ENCODE measurements at places on chromosomes 4 and X. TPM values are rescaled to one million over a fixed set of nuclear protein-coding genes. Genes with fewer than 3 reads are reported as not detected.

DNA sequence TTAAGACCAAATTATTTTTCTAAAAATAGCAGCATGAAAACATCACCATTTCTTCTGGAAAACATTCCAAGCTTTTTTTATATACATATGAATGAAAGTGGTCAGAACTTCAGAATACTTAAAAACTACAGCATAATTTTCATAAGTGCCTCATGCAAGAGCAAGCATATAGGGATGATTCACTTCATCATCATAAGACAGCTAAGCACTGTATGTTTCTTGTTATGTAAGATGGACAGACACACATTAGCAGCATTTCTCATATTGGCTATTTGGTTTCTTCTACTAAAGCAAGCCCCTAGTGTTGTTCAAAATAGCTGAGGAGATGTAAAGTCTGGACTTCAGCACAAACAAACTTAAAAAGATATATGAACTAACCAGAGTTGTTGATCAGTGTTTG, 213.1 kb upstream of the NOCT start:
- H3K4me1 ChIP-seq: no peaks in the 10 kb centered on the region
- H3K36me3 ChIP-seq: no peaks in the 10 kb centered on the region
- no peak overlapping the region for H3K4me3 ChIP-seq
- no peak overlapping the region for H3K27ac ChIP-seq
- H3K27me3 ChIP-seq: no peaks in the 10 kb centered on the region

ACSL1 gene
- total RNA-seq: 40.4 TPM

DNA sequence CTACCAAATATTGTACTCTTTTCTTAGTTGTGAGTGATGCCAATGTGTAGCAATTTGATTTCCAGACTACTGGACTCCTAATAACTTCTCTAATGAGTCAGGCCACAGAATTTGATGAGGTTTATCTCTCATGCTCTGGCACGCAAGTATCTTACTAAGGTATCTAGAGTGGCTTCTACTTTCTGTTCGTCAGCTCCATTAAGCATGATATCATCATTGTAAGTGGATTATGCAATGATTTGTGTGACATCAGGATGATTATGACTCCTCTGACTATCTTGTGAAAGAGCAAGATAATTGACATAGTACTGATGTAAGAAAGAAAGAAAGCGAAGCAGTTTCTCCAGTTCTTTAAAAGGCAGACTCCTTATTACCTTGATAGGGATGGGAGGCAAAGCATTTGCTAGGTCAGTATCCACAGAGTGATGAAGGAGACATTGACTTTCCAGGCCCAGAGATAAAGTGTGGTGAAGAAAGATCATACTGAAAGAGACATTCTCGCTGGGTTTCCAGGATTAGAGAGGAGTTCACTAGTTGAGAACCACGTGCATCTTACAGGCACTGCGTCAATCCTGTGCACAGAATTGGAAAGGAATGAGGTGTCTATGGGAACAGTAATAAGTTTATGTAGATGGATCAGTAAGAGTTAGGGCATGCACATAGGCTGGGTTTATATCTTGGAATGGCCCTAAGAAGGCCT, 161.9 kb upstream of the STK26 start:
- H3K27me3 ChIP-seq: no peaks in the 10 kb centered on the region
- H3K27ac ChIP-seq: no peak overlapping the region
- H3K4me3 ChIP-seq: no peak overlapping the region
- H3K4me1 ChIP-seq: no peaks in the 10 kb centered on the region

GRCh38 chr4:77619408-77619807, 13.8 kb downstream of the CXCL13 start:
- H3K4me1 ChIP-seq: no peaks in the 10 kb centered on the region
- H3K4me3 ChIP-seq: no peak overlapping the region
- H3K36me3 ChIP-seq: no peaks in the 10 kb centered on the region
- H3K27me3 ChIP-seq: no peaks in the 10 kb centered on the region

DNA sequence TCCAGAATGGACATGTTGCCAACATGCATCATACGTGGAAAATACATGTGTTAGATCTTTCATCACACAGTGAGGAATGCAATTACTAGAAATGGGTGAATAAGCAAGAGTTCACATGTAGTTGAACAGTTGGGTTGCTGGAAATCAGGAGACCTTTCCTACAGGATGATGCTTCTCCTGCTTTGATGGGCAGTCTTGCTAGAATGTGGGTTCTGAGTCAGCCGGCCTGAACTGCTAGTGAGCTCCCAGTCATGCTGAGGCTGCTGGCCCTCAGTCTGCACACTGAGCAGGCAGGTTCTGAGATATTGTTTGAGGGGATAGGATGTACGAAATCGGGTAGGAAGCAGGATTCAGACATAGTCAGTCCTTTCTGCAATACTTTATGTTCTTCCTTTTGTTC, 20.2 kb downstream of the MSL3 start:
- no peak overlapping the region for H3K4me3 ChIP-seq
- DNase-seq: no peak
- no peaks in the 10 kb centered on the region for H3K27me3 ChIP-seq
- H3K36me3 ChIP-seq: no peaks in the 10 kb centered on the region
- no peak overlapping the region for H3K27ac ChIP-seq

- no peak overlapping the region for H3K4me3 ChIP-seq
- no peak for DNase-seq
- no peaks in the 10 kb centered on the region for H3K4me1 ChIP-seq
- H3K36me3 ChIP-seq: no peaks in the 10 kb centered on the region
- H3K27ac ChIP-seq: no peak overlapping the region
These were observed 804.5 kb downstream of the C4orf33 start for GRCh38 chr4:129900430-129900953.

CRMP1 gene
- total RNA-seq: 5.0 TPM

GRCh38 chrX:16836371-16836770, 33.8 kb downstream of the RBBP7 start:
- peak overlapping the region; percentile 46 for H3K27ac ChIP-seq
- H3K27me3 ChIP-seq: no peaks in the 10 kb centered on the region
- no peak for DNase-seq
- H3K4me1 ChIP-seq: peaks cover 4% of the 10 kb centered on the region
- H3K4me3 ChIP-seq: no peak overlapping the region

- H3K4me1 ChIP-seq: peaks cover 11% of the 10 kb centered on the region
- H3K4me3 ChIP-seq: no peak overlapping the region
- H3K27ac ChIP-seq: peak overlapping the region; percentile 67
These were observed 57.9 kb downstream of the CLDN22 start for GRCh38 chr4:183261953-183262775.

DNA sequence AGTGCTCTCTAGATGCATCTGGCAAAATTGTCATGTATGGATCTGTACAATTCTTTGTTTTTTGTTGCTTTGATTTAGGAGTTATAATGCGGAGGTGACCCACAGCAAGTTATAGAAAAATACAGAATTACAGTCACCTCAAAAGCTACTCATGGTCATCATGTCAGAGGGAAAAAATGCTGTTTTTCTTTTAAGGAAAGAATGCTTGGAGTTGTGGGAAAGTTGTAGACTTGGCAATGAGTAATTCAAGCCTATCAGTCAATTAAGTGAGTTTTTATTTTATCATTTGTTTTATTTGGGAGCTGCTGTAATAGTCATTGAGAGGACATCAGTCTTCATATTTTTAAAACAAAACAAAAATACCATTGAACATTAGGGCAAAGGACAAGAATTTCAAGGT, 16.4 kb downstream of the FHL1 start:
- no peak for DNase-seq
- H3K4me3 ChIP-seq: no peak overlapping the region
- peaks cover 32% of the 10 kb centered on the region for H3K4me1 ChIP-seq
- H3K27me3 ChIP-seq: no peaks in the 10 kb centered on the region
- H3K36me3 ChIP-seq: no peaks in the 10 kb centered on the region
- peak overlapping the region; percentile 99 for H3K27ac ChIP-seq

DNA sequence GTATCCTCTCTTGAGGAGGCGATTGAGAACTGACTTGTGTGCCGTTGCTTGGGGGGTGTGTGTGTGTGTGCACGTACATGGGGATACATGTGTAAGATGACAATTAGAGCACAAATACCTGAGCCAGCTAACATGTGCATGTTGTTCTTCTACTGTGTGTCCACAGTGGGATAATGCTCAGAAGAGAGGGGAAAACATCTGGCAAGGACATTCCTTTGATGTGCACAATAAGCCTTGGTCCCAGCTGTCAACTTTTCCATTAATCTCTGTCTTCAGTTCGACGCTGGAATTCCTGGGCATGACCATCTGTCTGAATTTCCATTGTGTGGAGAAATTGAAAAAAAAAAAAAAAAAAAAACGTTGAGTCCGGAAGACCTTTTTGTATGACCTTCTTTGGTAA, 592.0 kb upstream of the GALNTL6 start:
- no peaks in the 10 kb centered on the region for H3K4me1 ChIP-seq
- no peak overlapping the region for H3K4me3 ChIP-seq
- no peaks in the 10 kb centered on the region for H3K27me3 ChIP-seq
- no peaks in the 10 kb centered on the region for H3K36me3 ChIP-seq

- no peak for DNase-seq
- no peak overlapping the region for H3K4me3 ChIP-seq
- H3K27ac ChIP-seq: no peak overlapping the region
- H3K36me3 ChIP-seq: no peaks in the 10 kb centered on the region
- H3K4me1 ChIP-seq: no peaks in the 10 kb centered on the region
These were observed 6.4 kb downstream of the SYP start for GRCh38 chrX:49193542-49193964.

DNA sequence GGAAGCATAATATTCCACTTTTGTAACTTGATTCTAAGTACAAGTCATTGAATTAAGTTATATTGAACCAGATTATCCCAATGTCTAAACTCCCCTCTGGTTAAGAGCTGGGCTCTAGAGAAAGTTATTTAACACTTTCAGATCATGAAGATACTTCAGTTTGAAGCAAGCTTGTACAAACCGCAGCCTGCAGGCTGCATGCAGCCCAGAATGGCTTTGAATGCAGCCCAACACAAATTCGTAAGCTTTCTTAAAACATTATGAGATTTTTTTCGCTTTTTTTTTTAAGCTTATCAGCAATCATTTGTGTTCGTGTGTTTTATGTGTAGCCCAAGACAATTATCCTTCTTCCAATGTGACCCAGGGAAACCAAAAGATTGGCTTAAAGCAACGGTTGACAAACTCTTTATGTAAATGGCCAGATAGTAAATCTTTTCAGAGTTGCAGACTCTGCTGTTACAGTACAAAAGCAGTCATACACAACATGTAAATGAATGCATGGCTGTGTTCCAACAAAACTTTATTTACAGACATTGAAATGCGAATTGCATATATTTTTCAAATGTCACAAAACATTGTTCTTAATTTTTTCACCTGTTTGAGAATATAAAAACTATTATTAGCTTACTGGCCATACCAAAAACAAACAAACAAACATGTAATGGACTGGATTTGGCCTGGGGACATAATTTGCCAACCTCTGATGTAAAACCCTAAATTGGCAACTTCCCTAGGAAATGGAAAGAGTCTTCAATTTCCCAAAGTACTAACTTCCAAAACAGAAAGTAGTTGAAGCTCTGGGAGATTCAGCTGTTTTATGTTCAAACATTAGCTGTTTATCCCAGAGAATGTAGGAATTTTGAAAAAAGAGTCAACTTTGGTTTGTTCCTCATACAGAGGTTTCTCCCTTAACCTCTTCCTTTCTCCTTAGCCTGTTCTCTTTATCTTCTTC, 201.1 kb upstream of the MBNL3 start:
- H3K27ac ChIP-seq: no peak overlapping the region
- no peaks in the 10 kb centered on the region for H3K27me3 ChIP-seq
- H3K36me3 ChIP-seq: no peaks in the 10 kb centered on the region

DNA sequence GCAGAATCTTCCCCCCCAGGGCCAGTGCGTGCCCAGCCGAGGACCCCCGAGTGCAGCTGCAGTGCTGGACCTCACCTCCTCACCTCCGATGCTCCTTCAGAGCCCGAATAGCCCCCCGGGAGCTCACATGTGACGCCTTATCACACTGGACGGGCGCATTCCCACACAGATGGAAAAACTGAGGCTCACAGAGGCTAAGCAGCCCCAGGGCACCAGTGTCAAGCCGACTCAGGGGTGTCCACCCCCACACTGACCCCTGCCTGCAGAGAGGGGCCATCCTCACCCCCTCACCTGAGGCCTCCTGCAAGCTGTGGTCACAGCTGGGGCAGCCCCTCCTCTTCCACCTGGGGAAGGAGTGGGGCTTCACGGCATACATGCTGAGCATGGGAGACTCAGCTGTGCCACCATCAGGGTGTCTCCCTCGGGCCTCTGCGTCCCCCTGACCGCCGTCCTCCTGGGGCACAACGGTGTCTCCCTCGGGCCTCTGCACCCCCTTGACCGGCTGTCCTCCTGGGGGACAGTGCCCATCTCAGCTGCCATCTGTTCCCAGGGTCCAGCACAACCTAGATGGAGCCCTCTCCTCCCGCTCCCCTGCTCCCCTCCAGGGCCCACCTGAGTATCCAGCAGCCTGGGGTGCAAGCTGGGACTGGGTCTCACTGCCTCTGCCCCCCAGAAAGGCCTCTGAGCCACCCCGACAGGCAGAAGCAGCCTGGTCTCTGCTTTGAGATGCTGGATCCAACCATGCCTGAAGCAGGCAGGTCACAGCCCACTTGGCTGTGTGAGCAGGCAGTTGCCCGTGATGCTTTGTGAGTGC, 85.3 kb upstream of the NKX1-1 start:
- DNase-seq: peak; percentile 36
- H3K4me1 ChIP-seq: no peaks in the 10 kb centered on the region
- no peak overlapping the region for H3K27ac ChIP-seq

STK32B gene
- 1.8 TPM for total RNA-seq

GRCh38 chr4:118962540-118962939, 73.9 kb downstream of the SYNPO2 start:
- H3K27ac ChIP-seq: peak overlapping the region; percentile 89
- H3K36me3 ChIP-seq: no peaks in the 10 kb centered on the region
- H3K4me3 ChIP-seq: no peak overlapping the region
- H3K4me1 ChIP-seq: peaks cover 80% of the 10 kb centered on the region

DNA sequence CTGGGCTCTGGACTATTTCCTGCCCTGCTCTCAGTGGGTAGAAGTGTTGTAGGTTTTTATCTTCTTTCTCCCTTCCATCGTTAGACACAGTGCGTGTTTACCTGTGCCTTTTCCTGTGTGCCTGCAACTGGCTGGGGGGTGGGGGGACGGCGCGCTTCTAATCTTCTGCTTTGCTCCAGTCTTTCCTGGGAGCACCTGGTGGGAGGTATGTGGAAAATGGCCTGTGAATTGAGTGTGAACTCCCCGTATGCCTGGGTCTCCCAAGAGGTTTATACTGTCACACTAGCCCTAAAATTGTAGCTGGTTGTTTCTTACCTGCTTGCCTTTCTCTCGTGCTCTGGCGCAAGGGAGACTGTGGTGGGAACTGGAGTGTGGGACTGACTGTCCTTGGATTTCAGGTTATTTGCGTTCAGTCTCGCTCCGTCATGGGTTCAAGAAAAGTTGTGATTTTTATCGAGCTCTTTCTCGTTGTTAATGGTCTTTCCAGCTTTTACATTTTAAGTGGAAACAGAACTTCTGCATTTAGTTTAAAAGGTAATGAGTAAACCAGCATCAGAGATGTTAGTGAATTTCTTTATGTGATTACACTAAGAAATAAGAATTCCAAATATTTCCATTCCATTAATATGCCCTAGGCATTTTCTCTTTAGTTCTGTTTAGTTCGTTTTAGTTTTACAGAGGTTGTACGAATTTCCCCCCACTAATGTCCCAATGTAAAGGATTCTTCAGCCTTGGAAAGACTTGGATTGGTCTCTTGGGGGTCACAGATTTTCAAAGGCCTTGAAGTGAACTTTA, 15.3 kb downstream of the MRPL1 start:
- H3K4me3 ChIP-seq: no peak overlapping the region
- H3K36me3 ChIP-seq: peaks cover 16% of the 10 kb centered on the region
- DNase-seq: no peak
- H3K27me3 ChIP-seq: no peaks in the 10 kb centered on the region

OTC gene
- 0.49 TPM for total RNA-seq

Data from sigmoid colon (tissue), 7 donors.